ENCODE measurements at places on chromosomes 12 and 14. TPM values are rescaled to one million over a fixed set of nuclear protein-coding genes. Genes with fewer than 3 reads are reported as not detected.

- peak; percentile 34 for DNase-seq
- H3K27ac ChIP-seq, result peak overlapping the region; percentile 62
- H3K4me1 ChIP-seq, result peaks cover 21% of the 10 kb centered on the region
- no peak overlapping the region for H3K4me3 ChIP-seq
- peaks cover 42% of the 10 kb centered on the region for H3K36me3 ChIP-seq
- no peaks in the 10 kb centered on the region for H3K27me3 ChIP-seq
Measured at GRCh38 chr12:53208877-53209463, 1.9 kb upstream of the ITGB7 start.

DNA sequence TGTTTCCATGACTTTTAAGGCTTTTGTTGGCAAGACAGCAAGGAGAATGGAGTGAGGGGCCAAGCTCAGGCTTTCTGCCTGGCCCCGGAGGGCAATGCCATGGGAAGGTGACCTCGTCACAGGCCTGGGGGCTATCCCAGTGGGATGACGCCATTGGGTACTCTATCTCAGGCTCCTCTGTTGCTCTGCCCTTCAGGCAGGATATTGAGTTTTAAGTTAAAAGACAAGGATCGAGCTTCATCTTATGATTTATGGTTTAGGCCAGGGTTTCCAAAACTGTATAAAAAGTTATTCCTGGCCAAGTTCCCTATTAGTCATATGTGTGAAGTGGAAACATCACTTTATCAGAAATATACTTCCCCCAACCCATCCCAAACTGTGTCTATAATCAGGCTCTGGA is 127.7 kb downstream of the ZFP36L1 start:
- no peaks in the 10 kb centered on the region for H3K36me3 ChIP-seq
- peaks cover 35% of the 10 kb centered on the region for H3K4me1 ChIP-seq
- H3K4me3 ChIP-seq, result no peak overlapping the region
- no peak for DNase-seq

DNA sequence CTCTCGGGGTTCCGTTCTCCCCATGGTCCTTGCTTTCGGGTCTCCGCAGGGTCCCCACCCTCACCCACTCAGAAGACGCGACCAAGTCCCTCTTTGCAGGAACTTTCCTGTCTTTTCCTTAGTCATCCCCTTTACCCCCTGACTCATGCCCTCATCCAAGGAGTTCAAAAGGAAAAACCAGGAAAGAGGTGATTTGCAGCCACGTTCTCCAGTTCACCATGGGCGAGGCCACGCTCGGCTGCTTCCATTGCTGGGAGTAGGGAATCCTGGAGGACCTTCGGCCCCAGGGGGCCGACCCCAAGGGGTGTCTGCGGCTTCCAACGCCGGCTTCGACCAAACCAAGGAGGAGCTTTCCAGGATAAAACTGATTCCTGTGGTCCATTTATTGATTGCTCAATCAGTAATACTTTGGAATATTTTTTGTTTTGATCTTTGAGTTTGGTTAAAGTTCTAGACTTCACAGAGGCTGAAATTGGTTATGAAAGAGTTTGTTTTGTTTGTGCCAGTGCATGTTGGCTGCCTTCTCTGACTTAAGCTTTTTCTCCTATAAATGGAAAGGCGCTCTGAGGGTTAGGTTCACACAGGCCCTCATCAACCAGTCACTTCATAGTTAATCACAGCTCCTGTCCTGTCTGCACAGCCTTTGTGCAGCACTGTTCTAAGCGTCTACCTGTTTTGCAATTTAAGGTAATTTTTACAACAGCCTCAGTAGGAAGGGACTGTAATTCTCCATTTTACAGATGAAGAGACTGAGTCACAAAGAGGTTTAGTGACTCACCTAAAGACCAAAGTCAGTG is 827 bp downstream of the ALDH2 start:
- peak overlapping the region; percentile 91 for H3K4me3 ChIP-seq
- H3K36me3 ChIP-seq, result peaks cover 6% of the 10 kb centered on the region
- H3K4me1 ChIP-seq, result peaks cover 45% of the 10 kb centered on the region
- no peaks in the 10 kb centered on the region for H3K27me3 ChIP-seq
- peak overlapping the region; percentile 94 for H3K27ac ChIP-seq
- DNase-seq, result peak; percentile 54

DNA sequence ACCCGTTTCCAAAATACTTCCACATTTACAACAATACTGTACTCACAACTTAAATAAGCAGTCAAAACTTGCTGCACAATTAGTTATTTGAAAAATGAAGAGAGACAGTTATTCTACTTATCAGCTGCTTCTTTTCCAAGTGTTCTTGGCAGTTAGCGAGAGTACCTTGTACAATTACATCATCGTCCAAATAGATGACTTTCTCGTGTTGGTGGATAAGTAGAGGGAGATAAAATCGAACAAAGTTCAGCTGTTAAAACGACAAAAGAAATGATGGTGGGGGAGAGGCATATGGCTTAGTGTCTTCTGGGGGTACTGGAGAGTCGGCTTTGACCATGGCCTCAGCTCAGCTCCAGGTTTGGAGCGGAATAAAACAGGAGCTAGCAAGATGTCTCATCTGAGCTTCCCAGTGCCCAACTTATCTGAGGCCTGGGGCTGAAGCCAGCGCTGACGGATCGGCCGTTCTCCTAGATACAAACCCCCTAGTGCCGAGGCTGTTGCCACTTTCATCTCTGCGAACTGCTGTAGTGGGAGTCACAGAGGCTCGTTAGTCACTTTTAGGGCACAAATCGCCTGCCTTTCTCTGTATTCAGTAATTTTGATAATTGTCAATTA is 31.7 kb downstream of the TDG start:
- no peak overlapping the region for H3K27ac ChIP-seq
- DNase-seq, result peak; percentile 25
- H3K4me3 ChIP-seq, result no peak overlapping the region
- no peaks in the 10 kb centered on the region for H3K36me3 ChIP-seq
- H3K4me1 ChIP-seq, result no peaks in the 10 kb centered on the region

MGP gene
- 52.4 TPM for polyA plus RNA-seq

All from stomach (tissue), 19 donors.